SW480 (cell line): ENCODE measurements at places on chromosomes 12 and 14.

GRCh38 chr12:94973221-94973620 is 30.3 kb downstream of the NDUFA12 start:
- no peak for DNase-seq

GRCh38 chr14:57464008-57464730 is 29.5 kb downstream of the CCDC198 start:
- no peak for DNase-seq

GRCh38 chr12:76238688-76239087 is 109.5 kb downstream of the BBS10 start:
- DNase-seq: no peak

- no peak for DNase-seq
These were observed 209.6 kb upstream of the RTL1 start for GRCh38 chr14:101113108-101113612.

GRCh38 chr14:72350215-72350614 is 418.0 kb downstream of the RGS6 start:
- no peak for DNase-seq

DNA sequence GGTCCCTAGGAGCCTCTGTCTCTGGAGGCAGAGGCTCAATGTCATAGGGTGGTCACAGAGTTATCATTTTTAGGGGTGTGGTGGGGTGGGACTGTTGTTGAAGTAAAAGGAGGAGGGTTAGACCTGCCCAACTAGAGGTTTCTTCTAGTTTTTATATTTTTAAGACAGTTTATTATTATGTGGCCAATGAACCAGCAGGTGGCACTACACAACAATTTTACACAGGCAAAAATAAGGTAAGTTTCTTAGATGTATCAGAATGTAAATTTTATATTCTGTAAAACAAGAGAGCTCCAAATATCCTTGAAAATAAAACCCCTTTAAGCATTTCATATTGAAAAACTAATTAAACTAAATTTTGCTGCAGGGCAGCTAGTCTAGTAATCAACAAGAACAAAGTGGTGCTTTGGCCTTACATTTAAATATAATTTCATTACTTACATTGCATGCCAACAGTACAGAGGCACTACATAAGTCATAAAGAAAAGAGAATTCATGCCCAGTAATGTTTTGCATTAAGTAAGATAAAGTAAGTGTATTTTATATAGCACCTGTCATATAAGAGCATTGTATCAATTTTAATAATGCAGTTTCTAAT is 22.2 kb upstream of the OVCH1 start:
- peak; percentile 49 for DNase-seq

DNA sequence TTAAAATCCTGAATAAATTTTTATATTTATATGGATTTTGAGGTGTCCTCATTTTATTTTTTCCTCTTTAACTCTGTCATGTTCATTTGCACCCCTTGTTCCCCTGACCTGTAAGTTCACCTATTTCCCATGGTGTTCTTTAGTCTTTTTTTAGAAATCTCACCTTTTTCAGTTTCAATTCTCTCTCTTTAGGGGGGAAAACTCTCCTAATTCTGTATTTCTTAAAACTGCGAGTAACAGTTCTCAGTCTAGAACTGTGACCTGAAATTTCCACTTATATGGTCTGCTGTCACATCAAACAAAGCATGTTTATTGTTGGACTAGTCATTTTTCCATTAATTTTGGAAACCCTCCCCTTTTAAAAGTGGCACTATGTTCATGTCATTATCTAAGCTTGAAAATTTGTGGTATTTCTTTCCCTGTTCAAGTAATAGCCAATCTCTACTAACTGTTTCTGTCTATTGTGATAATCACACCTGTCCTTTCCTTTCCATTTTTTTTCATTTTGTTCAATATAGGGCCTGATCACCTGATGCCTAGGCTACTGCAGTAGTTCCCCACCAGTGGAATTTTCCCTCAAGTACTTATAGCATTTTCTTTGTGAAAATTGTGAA is 14.0 kb upstream of the FBXO33 start:
- no peak for DNase-seq

DNA sequence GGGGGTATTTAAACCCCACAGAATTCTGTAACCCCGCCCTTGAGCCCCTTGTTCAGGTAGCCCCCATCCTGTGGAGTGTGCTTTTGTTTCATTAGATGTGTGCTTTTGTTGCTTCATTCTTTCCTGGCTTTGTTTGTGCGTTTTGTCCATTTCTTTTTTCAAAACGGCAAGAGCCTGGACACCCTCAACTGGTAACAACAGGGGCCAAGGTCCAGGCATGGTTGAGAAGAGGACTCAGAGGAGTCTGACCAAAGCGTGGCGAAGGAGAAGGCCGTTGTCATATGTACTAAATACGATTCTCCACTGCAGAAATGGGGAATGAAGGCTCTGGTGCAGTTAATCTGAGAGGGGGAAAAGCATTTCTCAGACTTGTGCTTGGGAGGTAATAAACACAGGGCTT is 46.0 kb upstream of the GNPNAT1 start:
- DNase-seq: no peak

DNA sequence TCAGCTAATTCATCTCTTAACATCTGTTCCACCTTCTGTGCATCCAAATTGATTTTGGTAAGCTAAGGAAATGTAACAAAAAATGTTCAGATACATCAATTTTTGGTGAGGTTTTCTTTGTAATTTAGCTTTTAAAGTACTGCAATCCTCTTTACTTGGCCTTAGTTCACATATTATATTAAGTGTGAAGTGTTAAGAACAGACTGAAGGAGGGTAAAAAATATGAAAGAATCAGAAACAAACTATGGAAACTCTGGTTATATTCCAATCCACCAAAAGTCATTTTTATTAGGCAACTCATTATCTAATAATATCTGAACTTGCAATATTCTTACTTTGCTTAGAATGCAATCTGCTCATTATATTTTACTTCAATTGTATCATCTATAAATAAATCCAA is 49.1 kb downstream of the CEP290 start:
- no peak for DNase-seq

DNA sequence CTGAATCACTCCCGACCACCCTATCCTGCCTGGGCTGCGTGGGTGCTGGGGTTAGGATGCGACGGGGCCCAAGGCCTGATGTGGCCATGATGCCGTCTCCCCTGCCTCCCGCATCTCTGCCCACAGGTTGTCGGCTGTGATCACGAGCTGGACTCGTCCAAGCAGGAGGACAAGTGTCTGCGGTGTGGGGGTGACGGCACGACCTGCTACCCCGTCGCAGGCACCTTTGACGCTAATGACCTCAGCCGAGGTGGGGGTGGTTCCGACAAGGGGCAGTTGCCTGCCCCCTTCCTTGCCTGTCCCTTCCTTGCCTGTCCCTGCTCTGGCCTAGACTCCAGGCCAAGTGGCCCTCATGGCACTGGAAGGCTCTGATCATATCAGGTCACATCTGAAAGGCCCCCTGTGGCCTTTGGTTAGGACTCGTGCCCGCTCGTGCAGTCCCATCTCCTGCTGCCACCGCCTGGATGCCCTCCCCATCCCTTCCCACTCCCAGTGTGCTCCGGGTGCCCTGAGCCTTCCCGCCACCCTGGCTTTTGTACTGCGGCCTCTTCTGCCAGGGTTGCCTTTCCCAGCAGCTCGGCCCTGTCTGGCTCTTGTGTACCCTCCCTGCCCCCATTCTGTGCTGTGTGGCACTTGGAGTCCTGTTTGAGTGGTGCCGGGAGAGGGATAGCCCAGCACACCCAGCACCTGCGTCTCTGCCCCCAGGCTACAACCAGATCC is 13.6 kb downstream of the PAPLN start:
- no peak for DNase-seq
